ENCODE measurements at places on chromosomes 3 and 15.

DNA sequence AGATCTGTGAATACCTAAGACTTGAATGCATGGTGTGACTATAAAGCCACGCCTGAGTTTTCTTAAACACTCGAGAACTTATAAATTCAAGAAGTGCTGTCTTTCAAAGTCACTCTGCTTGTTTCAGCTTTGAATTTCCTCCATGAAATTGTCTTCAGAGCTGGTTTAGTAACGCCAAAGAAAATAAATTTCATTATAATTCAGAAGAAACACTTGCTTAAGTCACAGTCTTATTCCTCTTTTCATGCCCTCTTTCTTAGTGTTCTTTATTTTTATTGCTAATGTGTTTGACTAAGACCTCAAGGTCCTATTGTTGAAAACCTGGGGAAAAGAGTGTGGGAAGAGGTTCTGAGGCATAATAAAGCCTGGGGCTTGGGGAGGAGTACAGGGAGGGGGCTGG is 3.3 kb upstream of the RCN2 start:
- DNase-seq: no peak

DNA sequence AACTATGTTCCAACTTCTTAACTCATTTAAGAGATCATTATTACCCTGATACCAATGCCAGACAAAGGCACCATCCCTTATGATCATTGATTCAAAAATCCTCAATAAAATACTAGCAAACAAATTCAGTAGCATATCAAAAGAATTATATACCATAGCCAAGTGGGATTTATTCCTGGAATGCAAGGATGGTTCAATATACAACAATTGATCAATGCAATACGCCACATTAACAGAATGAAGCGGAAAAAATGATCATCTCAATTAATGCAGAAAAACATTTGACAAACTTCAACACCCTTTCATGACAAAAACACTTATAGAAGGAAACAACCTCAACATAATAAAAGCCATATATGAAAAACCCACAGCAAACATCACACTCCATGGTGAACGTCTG is 4.7 kb upstream of the HTR3E start:
- DNase-seq: no peak

GRCh38 chr3:135864060-135864459 is 101.5 kb upstream of the PPP2R3A start:
- DNase-seq: no peak

DNA sequence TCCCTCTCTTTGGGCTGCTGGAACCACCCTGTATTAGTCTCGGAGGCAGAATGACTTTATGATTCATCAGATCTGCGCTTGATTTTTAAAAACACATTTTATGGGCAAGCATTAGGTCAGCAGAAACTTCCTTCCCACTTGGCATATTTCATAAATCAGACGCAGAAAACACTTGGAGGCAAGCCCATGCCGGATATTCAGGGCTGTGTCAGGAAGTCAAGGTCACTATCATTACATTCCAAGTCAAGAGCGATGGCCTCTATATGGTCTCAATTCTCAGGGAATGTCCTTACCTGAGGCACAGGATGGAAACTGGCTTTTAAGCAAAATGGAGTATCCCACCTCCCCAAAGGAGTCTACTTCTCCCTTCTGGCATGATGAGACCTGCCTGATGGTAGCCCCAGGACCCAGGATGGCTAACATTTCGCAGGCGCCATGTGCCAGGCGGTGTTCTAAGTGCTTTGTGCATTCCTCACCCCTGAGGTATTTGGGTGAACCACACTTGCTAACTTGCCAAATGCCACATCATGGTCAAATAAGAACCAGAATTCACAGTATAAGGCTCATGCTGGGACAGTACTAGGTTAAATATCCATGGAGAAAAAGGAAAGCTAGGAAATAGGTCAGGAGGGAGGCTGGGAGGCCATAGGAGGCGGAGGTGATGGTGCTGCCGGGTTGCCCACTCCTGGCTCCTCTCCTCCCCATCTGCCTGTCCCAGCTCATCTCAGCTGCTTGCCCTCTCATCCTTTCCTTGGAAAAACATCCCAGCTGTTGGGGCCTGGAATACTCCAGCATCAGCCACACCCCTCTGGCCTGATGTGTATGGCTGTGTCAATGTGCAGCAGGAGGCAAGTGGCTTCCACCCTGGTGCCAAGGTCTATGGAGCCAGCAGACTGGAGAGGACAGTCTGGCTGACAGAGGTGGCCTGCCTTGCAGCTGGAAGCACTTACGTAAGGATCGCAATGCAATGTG is 18.8 kb downstream of the BCL2L10 start:
- DNase-seq: no peak

GRCh38 chr3:194906229-194906629 is 220.5 kb downstream of the FAM43A start:
- no peak for DNase-seq

- no peak for DNase-seq
Measured at GRCh38 chr15:70316059-70316600, 218.4 kb upstream of the TLE3 start.
